ENCODE measurements at places on chromosomes 16 and 17.

DNA sequence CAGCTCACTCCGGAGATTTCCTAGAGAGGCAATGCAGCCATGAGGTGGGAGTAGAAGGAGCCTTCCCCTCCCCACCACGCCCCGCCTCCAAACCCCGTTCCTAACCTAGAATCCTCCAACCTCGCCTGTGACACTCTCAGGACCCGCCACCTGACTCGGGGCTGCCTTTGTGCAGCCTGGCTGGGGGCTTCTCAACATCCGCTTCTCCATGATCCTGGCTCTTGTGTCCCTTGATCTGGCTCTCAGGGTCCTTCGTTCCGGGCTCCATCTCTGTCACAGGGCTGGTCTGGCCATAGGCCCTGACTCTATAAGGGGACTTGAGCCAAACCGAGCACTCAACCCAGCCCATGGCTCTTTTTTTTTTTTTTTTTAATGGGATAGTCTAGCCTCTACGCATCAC lies 24.3 kb downstream of the CDRT15 start:
- no peak for DNase-seq

GRCh38 chr16:51355875-51356274 lies 204.8 kb upstream of the SALL1 start:
- no peak for DNase-seq

GRCh38 chr17:33647956-33648355 lies 354.9 kb upstream of the ASIC2 start:
- no peak for DNase-seq

- no peak for DNase-seq
Observed at GRCh38 chr17:73495641-73496040, 148.6 kb downstream of the SDK2 start.
